ENCODE measurements at places on chromosomes 3 and 15. TPM values are rescaled to one million over a fixed set of nuclear protein-coding genes. Genes with fewer than 3 reads are reported as not detected.

FRMD5 gene
- total RNA-seq, result 15.6 TPM

AADACL2 gene
- total RNA-seq, result not detected

AGBL1 gene
- not detected for total RNA-seq

ZNF860 gene
- 1.5 TPM for total RNA-seq

CHRFAM7A gene
- 1.6 TPM for total RNA-seq

ROBO1 gene
- total RNA-seq, result 1.8 TPM

CHRNA3 gene
- total RNA-seq, result not detected

SCN5A gene
- total RNA-seq, result 5.2 TPM

CYP19A1 gene
- total RNA-seq, result not detected

ZIC1 gene
- not detected for total RNA-seq

CPEB1 gene
- total RNA-seq, result 0.06 TPM

SYNPR gene
- not detected for total RNA-seq

RBP2 gene
- total RNA-seq, result not detected

Measured in bladder microvascular endothelial cell (primary cell).